Activated naive CD4-positive, alpha-beta T cell treated with anti-CD3 and anti-CD28 coated beads for 36 hours (primary cell): ENCODE measurements at places on chromosomes 2 and 18. TPM values are rescaled to one million over a fixed set of nuclear protein-coding genes. Genes with fewer than 3 reads are reported as not detected.

DNA sequence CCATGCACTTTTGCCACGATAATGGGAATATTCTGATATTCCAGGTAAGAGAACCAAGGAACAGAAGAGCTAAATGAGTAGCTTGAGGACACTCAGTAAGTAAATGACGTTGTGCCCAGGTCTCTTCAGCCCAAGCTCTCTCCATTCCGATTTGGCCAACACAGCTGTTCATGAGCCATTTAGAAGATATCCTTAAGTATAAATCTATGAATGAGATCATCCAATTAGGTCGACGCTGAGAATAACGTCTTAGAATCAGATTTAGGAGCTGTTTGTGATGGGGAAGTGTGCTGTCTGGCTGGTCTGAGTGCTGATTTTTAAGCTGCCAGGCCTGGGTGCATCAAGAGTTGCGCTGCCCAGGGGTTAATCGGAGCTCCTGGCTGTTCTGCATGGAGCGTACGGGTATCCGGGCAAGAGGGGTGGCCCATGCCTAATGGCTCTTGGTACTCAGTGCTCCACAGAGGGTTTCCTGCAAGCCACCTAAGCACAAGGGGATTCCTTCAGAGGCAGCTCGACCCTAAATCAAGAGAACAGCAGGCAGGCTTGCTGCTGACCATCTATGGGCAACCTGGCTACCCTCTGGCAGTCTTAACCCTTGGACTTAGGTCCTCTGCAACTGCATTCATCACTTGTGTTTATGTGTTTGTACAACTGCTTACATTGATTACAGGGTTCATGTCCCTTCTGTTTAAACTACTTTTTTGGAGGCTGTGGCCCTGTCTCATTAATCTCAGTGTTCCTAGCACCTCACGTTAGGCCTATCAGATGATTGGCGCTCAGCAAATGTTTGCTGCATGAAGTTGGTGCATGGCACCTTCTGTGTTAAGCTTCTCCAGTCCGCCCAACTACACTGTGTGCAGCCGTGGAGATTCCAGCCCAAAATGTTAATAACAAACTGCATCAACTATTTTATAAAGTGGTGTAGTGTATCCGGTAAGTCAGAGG, 31.9 kb downstream of the SOX11 start:
- no peak for DNase-seq
- no peak overlapping the region for H3K27ac ChIP-seq
- H3K4me1 ChIP-seq, result peaks cover 4% of the 10 kb centered on the region
- H3K27me3 ChIP-seq, result peaks cover 9% of the 10 kb centered on the region
- no peak overlapping the region for H3K4me3 ChIP-seq
- no peaks in the 10 kb centered on the region for H3K36me3 ChIP-seq

EVX2 gene
- total RNA-seq, result not detected

DNA sequence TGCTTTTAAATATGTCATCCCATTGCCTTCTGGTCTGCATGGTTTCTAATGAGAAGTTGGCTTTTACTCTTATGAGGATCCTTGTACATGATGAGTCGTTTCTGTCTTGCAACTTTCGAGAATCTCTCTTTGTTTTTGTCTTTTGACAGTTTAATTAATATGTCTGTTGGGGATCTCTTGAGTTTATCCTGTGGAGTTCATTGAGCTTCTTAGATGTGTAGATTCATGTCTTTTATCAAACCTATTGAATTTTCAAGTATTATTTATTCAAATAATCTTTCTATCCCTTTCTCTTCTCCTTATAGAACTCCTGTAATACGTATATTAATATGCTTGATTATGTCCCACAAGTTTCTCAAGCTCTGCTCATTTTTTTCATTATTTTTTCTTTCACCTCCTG, 67.9 kb downstream of the TMEM185B start:
- no peak for DNase-seq
- H3K4me3 ChIP-seq, result no peak overlapping the region
- H3K4me1 ChIP-seq, result no peaks in the 10 kb centered on the region
- H3K36me3 ChIP-seq, result peaks cover 24% of the 10 kb centered on the region

CCDC74B gene
- 3.7 TPM for total RNA-seq

- no peak overlapping the region for H3K27ac ChIP-seq
- H3K27me3 ChIP-seq, result no peaks in the 10 kb centered on the region
- no peak for DNase-seq
- H3K4me3 ChIP-seq, result no peak overlapping the region
These were observed 463.2 kb downstream of the CDH2 start for GRCh38 chr18:27713738-27714095.

GRCh38 chr2:24774373-24774772, 18.8 kb downstream of the PTRHD1 start:
- peaks cover 4% of the 10 kb centered on the region for H3K36me3 ChIP-seq
- no peak overlapping the region for H3K4me3 ChIP-seq
- H3K27ac ChIP-seq, result no peak overlapping the region

DNA sequence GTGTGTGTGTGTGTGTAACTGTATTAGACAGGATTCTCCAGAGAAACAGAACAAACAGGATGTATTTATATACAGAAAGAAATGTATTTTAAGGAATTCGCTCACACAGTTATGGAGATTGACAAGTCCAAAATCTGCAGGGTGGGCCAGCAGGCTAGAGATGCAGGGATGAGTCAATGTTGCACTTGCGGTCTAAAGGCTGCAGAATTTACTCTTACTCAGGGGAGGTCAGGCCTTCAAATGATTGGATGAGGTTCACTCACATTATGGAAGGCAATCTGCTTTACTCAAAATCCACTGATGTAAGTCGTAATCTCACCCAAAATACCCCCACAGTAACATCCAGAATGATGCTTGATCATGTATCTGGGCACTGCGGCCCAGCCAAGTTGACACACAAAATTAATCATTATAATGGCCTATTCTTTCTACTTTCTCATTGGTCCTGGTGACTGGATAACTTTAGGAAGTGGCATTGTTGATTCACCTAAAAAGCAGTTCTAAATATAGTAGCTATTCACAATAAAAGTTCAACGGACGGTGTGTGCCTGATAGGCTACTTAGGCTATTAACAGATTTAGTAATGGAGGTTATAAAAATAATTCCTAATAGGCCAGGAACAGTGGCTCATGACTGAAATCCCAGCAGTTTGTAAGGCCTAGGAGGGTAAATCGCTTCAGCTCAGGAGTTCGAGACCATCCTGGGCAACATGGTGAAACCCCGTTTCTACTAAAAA, 40.6 kb upstream of the ACYP2 start:
- no peak overlapping the region for H3K27ac ChIP-seq
- no peak for DNase-seq
- no peaks in the 10 kb centered on the region for H3K36me3 ChIP-seq
- peaks cover 2% of the 10 kb centered on the region for H3K4me1 ChIP-seq
- no peaks in the 10 kb centered on the region for H3K27me3 ChIP-seq

POTEI gene
- not detected for total RNA-seq

RAPGEF4 gene
- total RNA-seq, result 0.35 TPM

TMEM247 gene
- not detected for total RNA-seq

DNA sequence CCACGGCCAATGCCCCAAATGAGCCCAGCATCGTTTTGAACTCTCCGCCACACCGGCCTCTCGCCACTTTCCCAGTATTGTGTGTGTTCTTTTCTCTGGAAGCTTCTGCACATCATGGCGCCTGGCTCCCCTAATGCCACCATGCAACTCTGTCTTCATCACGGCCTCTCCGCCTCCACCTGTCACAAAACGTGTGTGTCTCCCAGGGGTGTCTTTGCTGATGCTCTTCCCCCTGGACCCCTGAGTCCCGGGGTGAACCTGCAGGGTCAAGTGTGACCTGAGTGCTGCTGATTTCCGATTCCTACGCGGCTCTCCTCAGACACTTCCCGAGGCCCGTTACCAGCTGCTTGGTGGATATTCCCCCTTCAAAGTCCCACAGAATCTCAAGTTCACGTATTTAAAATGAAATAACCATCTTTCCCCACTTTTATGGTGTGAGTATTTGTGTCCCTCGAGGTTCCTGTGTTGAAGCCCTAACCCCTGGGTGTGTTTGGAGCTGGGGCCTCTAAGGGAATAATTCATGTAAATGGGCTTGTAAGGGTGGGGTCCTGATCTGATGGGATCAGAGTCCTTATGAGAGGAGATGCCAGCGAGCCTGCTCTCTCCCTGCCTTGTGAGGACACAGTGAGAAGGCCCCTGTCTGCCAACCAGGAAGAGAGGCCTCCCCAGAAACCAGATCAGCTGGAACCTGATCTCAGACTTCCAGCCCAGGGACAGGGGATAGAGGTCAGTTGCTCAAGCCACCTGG, 87.5 kb upstream of the PXDN start:
- H3K27ac ChIP-seq, result no peak overlapping the region
- H3K27me3 ChIP-seq, result peaks cover 8% of the 10 kb centered on the region
- H3K4me1 ChIP-seq, result no peaks in the 10 kb centered on the region
- no peaks in the 10 kb centered on the region for H3K36me3 ChIP-seq
- H3K4me3 ChIP-seq, result no peak overlapping the region
- DNase-seq, result no peak

STEAP3 gene
- 0.07 TPM for total RNA-seq

GRCh38 chr18:7722955-7723354, 155.8 kb downstream of the PTPRM start:
- no peaks in the 10 kb centered on the region for H3K36me3 ChIP-seq
- H3K4me1 ChIP-seq, result no peaks in the 10 kb centered on the region
- H3K4me3 ChIP-seq, result no peak overlapping the region
- no peak for DNase-seq

GRCh38 chr2:149537092-149537726, 50.4 kb downstream of the MMADHC start:
- H3K4me3 ChIP-seq, result no peak overlapping the region
- DNase-seq, result no peak
- H3K27ac ChIP-seq, result no peak overlapping the region
- H3K27me3 ChIP-seq, result no peaks in the 10 kb centered on the region

C2orf92 gene
- 2.8 TPM for total RNA-seq

TPO gene
- total RNA-seq, result not detected

- H3K4me3 ChIP-seq, result no peak overlapping the region
- DNase-seq, result no peak
- H3K27me3 ChIP-seq, result no peaks in the 10 kb centered on the region
- H3K27ac ChIP-seq, result no peak overlapping the region
- H3K36me3 ChIP-seq, result no peaks in the 10 kb centered on the region
- H3K4me1 ChIP-seq, result no peaks in the 10 kb centered on the region
These were observed 197.3 kb downstream of the DNAH7 start for GRCh38 chr2:195871326-195871725.

- H3K4me3 ChIP-seq, result no peak overlapping the region
- no peak for DNase-seq
- no peaks in the 10 kb centered on the region for H3K4me1 ChIP-seq
- no peaks in the 10 kb centered on the region for H3K27me3 ChIP-seq
These were observed 45.5 kb downstream of the GATA6 start for GRCh38 chr18:22214731-22215528.

DNA sequence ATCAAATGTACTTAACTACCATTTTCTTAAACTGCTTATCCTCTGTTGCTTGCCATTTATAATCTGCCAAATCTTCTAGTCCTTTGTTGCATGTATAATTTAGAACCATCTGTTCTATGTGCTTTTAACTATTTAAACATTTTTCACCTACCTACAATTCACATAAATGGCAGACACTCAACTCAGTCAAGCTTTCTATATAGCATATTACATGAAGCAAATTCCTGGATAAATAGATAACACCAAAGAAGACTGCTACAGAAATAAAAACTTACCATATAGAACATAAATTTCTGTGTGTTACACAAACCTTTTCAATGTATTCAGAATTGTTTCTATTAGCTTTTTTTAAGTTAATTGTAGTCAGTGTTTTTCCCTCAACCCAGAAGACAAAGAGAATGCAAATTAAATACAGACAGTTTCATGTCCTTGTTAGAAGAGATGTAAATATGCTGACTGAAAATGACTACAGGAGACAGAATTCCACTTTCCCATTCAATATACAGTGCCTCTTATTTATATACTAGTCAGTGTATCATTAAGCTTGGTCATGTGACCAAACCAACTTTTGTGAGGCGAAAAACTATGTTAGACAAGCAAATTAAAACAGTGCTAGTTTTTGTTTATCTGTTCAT, 2.6 kb downstream of the BAZ2B start:
- no peak overlapping the region for H3K27ac ChIP-seq
- DNase-seq, result no peak
- no peak overlapping the region for H3K4me3 ChIP-seq
- peaks cover 6% of the 10 kb centered on the region for H3K4me1 ChIP-seq
- peaks cover 15% of the 10 kb centered on the region for H3K27me3 ChIP-seq

DNA sequence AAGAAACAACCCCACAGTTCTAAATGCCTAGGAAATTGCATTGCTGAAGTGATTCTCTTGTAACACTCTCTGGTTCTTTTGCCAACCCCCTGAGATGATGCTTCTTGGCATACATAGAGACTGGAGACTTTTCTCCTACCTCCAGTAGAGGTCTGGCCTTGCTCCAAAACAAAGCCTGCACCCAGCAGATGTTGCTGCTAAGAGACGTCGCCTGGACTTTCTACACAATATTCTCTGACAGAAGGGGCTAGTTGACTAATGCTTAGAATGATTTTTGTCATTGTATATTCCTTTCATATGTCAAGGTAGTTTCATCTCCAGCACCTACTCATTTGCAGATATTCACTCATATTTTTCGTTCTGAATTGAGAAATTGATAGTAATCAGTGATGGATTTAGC, 24.6 kb downstream of the SOWAHC start:
- H3K36me3 ChIP-seq, result no peaks in the 10 kb centered on the region
- no peaks in the 10 kb centered on the region for H3K27me3 ChIP-seq
- no peak overlapping the region for H3K4me3 ChIP-seq
- H3K27ac ChIP-seq, result no peak overlapping the region

AOX1 gene
- 0.45 TPM for total RNA-seq

RHBDD1 gene
- 43.3 TPM for total RNA-seq

INO80C gene
- 34.4 TPM for total RNA-seq

DNA sequence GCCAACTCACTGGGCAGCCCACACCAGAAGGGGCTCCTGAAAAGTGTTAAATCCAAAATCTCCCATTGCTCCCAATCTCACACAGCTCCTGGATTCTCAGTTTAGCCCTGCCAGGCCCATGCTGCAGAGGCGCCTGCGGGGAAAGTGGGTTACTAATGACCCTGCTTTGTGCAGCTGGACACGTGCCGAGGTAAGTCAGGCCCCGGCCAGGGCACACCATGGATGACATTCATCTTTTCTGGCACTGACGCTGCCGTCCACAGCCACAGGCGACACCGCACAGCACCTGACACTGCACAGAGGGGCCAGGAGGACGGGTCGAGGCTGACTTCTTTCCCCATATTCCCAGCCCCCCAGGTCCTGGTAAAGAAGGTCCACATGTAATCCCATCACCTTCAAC, 193.5 kb downstream of the EIPR1 start:
- peaks cover 11% of the 10 kb centered on the region for H3K36me3 ChIP-seq
- no peak overlapping the region for H3K27ac ChIP-seq
- no peaks in the 10 kb centered on the region for H3K4me1 ChIP-seq
- no peak for DNase-seq
- H3K4me3 ChIP-seq, result no peak overlapping the region

- peaks cover 4% of the 10 kb centered on the region for H3K27me3 ChIP-seq
- H3K4me1 ChIP-seq, result no peaks in the 10 kb centered on the region
- no peak overlapping the region for H3K27ac ChIP-seq
- H3K4me3 ChIP-seq, result no peak overlapping the region
- H3K36me3 ChIP-seq, result peaks cover 2% of the 10 kb centered on the region
These were observed 158.2 kb upstream of the CRIM1 start for GRCh38 chr2:36197181-36197971.

- peaks cover 6% of the 10 kb centered on the region for H3K27me3 ChIP-seq
- DNase-seq, result no peak
- H3K27ac ChIP-seq, result no peak overlapping the region
- no peaks in the 10 kb centered on the region for H3K36me3 ChIP-seq
These were observed 31.5 kb downstream of the MRO start for GRCh38 chr18:50788284-50788683.
